Fibroblast of pulmonary artery (primary cell): ENCODE measurements at places on chromosomes 12 and 14.

GRCh38 chr14:50333014-50333509, 20.9 kb downstream of the DMAC2L start:
- DNase-seq: peak; percentile 99

- no peak for DNase-seq
Observed at GRCh38 chr12:108875682-108876361, 4.1 kb upstream of the DAO start.

- DNase-seq: no peak
Observed at GRCh38 chr12:21659383-21659782, 1.7 kb upstream of the LDHB start.

GRCh38 chr12:111408116-111408440, 2.4 kb downstream of the SH2B3 start:
- DNase-seq: no peak

GRCh38 chr12:98399532-98399931, 115.9 kb upstream of the TMPO start:
- DNase-seq: peak; percentile 86

DNA sequence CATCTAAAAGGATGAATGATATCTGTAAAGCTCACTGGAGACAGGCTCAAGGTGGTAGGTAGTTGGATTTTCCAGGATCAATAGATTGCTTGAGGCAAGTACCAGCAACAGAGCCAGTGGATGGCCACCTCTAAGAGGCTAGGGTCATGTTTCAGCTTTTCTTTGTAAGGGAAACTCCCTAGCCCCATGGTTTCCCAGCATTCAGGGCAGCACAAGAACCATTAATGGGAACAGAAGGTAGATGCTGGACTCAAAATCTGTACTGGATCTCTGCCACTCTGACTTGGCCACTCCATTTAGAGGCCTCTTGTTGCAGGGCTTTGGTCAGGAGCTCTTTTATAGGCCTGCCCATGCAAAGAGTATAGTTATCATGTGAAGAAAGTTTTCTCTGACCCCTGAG, 76.1 kb upstream of the DYRK2 start:
- DNase-seq: no peak

- DNase-seq: no peak
Observed at GRCh38 chr12:64253356-64253755, 31.3 kb upstream of the KICS2 start.

- no peak for DNase-seq
Observed at GRCh38 chr14:68793734-68794129, 865 bp upstream of the ZFP36L1 start.

DNA sequence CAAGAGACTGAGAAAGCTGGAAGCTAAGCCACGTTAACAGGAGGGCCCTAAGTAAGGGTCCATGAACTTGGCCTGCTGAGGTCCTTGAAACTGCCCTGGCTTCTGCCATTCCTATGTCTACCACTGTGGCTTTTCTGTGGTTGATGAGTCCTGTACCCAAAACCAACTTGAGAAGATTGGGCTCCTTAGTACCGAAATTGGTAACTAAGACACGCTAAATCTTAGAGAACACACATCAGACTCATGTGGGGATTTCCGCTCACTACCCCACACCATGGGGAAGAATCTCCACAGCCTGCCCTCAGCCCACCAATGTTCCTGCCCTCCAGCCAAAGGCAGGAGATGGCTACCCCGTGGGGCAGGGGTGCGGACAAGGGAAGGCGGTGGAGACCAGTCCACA, 232.9 kb downstream of the SPTSSA start:
- DNase-seq: no peak

DNA sequence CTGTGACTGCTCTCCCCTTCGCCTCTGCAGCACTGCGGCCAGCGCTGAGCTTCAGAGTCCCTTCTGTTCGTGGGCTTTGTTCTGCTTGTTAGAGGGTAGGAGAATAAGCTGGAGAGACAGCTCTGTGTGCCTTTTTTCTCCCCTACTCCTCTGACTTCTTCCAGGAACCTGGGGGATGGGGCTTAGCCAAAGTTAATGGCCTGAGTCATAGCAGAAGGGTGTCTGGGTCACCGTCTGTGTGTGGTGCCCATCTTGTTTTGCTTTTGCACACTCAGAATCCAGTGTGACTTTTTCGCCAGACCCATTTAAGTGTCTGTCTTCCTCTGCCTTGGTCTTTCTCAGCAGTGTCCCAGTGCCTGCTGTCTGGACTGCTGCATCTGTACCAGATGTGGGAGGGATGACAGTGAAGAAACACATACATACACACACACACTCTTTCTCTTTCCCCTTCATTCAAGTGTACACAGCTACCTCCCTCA, 3.0 kb downstream of the KIF5A start:
- no peak for DNase-seq

DNA sequence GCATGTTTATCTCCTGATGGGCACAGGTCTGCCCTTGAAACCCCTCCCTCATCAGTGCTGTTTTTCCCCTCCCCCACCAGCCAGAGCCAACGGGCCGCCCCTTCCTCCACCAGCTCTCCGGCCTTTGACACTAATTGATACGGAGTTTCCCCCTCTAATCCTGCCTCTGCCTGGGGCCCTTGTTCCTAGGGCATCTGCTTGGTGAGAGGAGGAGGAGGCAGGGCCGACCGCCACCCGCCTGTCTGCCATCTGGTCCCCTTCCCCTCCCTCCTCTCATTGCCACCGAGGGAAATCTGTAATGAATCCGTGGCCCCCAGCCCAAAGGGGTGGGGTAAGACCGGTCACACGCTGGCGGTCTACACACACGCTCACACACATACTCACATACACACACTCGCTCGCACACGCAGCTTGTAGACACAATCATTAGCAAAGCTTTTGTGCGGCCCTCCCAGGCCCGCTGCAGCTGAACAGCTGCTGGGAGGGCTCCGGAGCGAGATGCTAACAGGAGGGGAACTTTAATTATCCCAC, 27.4 kb downstream of the SRRM4 start:
- no peak for DNase-seq

GRCh38 chr12:128361400-128361995, 94.5 kb downstream of the TMEM132C start:
- no peak for DNase-seq

DNA sequence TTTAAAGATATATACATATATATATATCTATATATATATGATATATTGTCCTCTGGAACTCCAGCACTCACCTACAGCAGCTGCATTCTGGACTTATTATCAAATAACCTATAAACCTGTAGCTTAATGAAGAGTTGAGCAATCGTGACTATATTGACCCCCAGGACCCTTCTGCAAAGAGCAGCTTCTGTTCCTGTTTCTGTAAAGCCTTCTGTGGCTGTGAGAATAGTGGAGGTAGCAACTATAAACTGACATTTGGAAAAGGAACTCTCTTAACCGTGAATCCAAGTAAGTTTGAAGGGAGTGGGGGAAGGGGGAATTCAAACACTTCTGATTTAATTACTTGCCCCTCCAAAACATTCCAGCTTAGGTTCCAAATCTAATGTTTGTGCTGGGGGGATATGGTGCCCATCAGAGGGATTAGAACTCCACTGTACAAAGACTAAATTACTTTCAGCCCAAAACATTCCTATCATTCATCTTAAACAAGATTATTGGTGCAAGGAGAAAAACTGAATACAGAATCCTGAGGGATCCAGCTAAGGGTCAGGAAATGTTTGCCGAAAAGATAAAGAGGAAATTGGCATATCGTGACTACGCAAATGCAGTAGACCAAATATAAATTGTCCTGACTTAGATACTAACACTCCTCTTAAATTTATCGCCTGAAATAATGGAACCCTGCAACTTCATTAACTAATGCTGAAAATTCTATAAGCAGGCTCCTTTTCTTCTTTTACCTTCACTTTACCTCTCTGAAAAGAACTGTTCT, 106.1 kb downstream of the DAD1 start:
- no peak for DNase-seq

DNA sequence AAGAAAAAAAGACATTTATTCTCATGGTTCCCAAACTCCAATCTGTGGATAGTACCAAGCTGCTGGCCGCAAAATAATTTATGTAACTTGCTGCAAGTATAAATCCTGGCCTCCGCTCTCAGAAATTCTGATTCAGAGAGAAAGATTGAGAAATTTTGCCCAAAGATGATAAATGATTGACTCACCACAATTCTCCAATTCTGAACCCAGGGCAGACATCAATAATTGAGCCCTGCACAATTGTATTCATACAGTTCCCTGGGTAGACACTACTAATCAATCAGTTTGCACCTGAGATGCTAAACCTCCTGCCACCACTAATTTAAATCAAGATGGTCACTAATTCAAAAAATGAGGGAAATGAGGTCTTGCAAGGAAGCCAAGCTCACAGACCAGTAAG, 38.2 kb downstream of the TRPV4 start:
- DNase-seq: peak; percentile 45

DNA sequence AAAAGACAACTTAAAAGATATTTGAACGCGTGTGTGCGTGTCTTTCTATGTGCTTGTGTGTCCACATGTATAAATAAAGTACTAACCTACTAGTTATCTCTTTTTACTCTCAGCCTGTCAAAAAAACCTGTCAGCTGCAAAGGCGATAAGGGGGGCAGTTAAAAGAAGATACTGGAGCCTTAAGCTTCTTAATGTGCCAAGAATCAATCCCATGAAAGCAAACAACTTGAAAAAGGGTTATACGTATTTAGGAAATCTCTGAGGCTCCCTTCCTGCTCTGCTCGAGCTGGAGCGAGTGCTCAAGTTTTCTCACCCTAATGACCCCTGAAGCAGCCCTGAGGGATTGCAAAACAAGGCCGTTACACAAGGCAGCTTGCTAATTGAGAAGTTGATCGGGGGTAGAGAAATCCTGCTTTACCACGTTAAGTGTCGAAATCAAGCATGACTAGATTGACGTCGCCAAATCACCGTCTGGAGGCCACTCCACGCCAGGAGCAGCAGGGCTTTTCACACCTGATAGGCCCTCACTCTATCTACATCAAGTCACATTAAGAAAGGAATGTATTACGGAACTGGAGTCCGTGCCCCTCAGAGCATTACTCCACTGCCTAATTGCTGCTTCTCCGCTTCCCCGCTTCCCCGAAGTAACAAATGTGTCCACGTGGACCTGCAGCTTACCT, 32.4 kb downstream of the LMO3 start:
- DNase-seq: peak; percentile 87

DNA sequence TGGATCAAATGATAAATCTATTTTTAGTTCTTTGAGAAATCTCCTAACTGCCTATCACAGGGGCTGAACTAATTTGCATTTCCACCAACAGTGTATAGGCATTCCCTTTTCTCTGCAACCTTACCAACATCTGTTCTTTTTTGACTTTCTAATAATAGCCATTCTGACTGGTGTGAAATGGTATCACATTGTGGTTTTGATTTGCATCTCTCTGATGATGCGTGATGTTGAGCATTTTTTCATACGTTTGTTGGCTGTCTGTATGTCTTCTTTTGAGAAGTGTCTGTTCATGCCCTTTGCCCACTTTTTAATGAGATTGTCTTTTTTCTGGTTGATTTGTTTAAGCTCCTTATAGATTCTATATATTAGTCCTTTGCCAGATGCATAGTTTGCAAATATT, 67.1 kb downstream of the IFNG-AS1 start:
- DNase-seq: no peak

GRCh38 chr12:87430444-87430843, 598.8 kb downstream of the C12orf50 start:
- DNase-seq: peak; percentile 56

DNA sequence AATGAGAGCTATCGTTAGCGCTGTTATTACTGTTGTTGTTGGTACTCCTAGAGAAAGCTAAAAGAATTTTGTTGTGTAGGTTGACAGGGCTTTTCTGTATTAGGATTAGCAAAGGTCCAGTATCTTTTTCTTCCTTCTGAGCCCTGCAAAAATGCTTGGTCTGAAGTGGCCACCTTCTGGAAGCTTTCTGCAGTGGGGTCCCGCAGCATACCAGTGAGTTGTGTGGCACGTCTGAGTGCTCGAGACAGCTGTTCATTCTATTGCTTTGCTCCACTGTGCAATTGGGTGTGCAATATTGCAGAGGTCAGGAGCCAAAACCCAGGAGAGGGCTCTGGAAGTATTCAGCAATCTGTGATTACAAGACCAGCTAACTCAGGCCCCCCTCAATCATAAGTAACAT, 57.1 kb downstream of the CCDC60 start:
- DNase-seq: no peak

DNA sequence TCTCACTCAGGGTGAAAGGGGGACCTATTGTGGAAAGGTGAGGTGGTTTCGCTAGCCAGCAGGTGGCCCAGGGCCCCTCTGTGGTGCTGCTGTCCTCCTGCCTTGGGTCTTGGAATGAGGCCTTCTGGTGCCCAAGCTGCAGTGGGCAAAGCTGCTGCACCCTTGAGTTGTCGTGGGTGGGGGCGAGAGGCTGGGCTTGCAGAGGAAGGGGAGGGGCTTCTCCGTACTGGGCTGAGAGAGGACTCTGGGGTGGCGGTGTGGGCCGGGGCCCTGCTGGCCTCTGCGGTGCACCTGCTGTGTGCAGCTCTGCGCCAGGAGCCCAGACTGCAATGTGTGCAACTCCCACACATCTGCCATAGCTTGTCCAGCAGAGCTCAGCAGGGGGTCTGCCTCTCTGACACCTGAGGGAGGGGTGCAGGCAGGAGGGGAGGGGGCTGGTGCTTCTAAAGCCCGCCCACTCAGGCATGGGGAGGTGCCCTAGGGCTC, 145.8 kb downstream of the KIF26A start:
- DNase-seq: no peak

DNA sequence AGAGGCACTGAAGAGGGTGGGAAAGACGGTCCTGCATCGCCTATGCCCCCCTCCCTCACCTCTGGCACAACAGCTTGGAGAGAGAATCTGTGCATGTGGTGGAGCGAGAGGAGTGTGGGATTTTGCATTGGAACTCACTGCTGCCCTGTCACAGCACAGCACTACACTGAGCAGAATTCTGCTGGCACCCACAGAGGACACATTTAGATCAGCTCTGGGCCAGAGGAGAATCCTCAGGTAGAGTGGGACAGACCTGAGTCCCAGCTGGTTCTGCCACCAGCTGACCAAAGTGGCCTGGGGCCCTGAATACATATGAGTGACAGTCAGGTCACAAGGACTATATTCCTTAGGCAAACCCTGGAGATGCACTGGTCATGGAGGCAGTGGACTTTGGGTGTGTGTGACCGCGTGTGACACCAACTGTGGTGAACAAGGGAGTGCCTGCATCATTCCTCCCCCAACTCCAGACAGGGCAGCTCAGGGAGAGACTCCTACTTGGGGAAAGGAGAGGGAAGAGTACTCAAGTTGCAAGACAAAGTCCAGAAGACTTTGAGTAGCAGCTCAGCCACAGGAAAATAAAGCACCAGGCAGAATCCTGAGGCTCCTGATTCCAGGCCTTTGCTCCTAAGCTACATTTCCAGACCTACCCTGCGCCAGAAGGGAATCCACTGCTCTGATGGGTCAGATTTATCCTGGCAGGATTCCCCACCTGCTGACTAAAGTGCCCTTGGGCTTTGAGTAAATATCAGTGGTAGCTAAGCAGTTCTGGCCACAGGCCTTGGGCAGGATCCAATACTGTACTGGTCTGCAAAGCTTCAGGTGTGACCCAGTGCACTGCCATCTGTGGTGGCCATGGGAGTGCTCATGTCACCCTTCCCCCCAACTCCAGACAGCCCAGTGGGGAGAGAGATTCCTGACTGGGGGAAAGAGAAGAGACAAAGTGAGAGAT, 10.6 kb upstream of the ACOT1 start:
- no peak for DNase-seq
